ENCODE measurements at places on chromosomes 1 and 21.

DNA sequence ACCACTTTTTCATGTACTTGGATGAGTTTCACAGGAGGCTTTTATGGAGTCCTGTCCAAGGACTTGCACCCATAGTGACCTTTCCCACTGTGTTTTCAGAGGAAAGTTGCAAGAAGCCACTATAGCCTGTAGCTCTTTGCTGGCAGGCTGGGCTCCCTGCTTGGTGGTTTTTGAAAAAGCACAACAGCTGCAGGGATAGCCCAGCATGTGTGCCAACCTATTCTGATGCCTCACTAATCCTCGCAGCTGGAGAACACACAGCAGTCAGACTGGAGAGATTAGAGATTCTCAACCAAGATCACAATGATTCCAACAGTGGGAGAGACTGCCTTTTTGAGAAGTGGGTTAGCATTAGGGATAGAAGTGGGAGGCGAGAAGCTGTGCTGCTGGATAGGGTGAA lies 24.1 kb upstream of the ARHGEF11 start:
- DNase-seq = no peak

DNA sequence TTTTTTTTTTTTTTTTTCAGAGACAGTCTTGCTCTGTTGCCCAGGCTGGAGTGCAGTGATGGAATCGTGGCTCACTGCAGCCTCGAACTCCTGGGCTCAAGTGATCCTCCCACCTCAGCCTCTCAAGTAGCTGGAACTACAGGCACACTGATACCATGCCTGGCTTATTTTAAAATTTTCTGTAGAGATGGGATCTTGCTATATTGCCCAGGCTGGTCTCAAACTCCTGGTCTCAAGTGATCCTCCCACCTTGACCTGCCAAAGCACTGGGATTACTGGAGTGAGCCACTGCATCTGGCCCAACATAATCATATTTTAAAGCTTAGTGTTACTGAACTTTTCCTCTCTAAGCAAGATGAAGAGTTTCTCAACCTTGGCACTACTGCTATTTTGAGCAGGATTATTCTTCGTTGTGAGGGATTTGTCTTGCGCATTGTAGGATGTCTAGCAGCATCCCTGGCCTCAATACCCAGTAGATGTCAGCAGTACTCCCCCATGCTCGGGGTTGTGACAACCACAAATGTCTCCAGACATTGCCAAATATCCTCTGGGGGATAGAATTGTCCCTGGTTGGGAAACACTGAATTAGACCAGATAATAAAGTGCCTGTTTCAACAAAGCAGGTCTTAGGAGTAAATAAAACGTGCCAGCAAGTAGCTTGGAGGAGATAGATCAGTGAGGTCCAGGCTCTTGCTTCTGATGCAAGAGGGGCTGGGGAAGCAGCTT lies 15.1 kb upstream of the THRAP3 start:
- DNase-seq = no peak

DNA sequence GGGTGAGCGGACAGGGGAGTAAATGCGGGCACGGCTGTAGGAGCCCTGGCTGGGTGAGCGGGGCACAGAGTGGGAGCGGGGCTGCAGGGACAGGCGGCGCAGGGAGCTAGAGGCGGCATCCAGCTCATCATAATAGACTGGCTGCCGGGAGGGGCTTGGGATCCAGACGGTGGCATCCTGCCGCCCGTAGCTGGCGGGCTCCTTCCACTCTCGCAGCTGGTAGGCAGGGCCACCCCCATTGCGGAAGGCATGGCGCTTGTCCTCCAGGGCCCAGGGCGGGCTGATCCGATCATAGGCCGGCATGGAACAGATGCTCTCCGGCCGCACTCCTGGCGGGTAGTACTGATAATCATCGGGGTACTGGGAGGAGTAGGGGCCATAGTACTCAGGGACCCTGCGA lies 43.7 kb upstream of the GOLT1A start:
- DNase-seq = no peak

- DNase-seq = no peak
Observed at GRCh38 chr1:117215733-117216462, 5.2 kb upstream of the VTCN1 start.
